ENCODE measurements at places on chromosomes 11 and 22. TPM values are rescaled to one million over a fixed set of nuclear protein-coding genes. Genes with fewer than 3 reads are reported as not detected.

Gene HEPN1
- not detected for total RNA-seq

DNA sequence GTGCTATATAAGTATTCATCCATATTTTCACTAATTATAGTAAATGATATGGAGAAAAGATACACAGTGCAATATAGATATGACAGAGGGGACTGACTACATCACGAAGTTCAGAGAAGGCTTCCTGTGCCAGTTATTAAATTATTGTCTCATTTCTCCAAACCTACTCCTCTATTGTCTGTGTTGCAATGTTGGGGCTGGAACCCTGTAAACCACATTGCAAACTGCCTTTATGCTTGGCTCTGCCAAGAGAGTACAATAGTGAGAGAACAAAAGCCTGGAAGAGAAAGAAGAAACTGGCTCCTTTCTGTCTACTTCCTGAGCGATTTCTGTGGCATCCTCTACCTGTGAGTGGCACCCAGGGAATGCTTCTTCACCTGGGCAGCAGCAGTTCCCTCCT, 46.4 kb downstream of the ME3 start:
- no peak overlapping the region for H3K4me3 ChIP-seq
- DNase-seq = no peak
- H3K36me3 ChIP-seq = no peaks in the 10 kb centered on the region
- no peak overlapping the region for H3K27ac ChIP-seq

DNA sequence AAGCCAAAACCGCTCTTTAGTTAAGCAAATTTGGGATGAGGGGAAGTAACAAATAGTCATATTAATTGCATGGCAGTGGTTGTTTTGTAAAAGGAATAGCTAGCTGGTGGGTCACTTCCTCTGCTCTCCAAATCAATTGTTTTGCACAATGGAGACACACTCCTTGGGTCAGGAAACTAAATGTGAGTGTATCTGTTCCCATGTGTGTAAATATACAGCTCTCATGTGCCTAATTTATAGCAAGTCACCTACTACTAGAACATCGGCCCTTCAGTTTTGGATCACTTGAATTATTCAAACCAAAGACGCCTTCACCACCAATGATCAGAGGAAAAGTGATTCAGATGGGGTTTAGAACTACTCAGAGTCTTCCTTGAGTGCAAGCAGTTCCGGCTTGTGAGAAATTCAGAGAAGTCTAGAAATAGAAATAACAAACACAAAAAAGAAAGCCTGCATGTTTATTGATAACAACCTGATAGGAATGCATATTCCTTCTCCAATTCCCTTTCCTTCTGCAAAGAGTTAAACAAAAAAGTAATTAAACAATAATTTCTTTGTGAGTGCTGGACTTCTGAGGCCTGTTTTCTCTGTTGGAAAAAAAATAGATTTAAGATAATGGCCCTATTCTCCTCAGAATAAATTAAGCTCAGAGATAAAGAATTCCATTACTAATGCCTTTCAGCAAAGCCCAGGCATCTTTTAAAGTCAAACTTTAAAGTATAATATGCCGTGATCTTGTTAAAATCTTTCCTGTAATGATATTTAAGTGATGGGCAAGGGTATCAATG, 100.4 kb downstream of the KIRREL3 start:
- H3K27me3 ChIP-seq = peaks cover 8% of the 10 kb centered on the region
- no peak overlapping the region for H3K27ac ChIP-seq
- no peak overlapping the region for H3K4me3 ChIP-seq

Gene CLDN25
- not detected for total RNA-seq

DNA sequence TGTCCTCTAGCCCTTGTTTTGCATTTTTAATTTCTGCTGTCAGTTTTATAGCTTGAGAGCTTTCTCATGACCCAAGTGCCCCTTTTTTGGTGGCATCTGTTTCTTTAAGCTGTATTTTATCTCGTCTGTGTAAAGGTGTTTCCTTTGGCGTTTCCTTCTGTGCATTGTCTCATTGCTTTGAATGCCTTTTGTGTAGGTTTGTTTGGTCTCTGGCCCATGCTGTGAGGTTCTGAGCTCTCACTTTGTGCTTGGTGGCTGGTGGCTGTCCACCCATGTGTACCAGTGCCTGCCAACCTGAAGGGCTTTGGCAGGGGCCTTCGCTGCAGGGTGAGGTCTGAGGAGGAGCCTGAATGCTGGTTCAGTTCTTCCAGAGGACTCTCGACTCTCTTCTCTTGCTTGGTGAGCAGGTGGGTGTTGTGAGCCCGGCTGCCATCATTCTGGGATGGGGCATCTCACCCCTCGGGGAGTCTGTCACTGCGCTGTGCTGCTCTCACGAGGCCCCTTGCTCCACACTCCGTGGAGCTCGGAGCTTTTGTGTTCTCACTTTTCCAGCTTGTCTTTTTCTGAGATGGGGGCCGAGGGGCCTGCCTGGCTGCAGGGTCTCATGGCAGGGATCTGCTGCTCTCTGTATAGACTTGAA, 14.9 kb downstream of the AP2A2 start:
- no peak for DNase-seq
- no peaks in the 10 kb centered on the region for H3K27me3 ChIP-seq
- H3K36me3 ChIP-seq = peaks cover 13% of the 10 kb centered on the region
- H3K27ac ChIP-seq = peak overlapping the region; percentile 64
- peak overlapping the region; percentile 1 for H3K4me3 ChIP-seq

DNA sequence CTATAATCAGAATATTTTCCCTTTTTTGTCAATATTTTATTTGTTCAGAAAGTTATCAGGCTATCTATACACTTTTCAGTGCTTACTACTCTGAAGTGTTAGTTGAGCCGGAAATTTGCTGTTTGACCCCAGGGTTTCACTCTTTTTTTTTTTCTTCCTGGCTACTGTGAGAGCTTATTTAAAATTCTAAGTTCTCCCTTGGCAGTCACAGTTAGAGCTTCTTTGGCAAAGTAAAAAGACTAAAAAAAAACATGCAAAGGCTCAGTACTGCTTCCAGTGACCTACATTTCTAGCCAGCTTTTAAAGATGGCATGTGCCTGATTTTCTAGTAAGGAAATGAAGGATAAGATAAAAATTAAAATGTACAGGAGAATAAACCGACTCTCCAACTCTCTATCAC, 48.4 kb downstream of the ELP4 start:
- no peak overlapping the region for H3K27ac ChIP-seq
- no peak overlapping the region for H3K4me3 ChIP-seq
- no peaks in the 10 kb centered on the region for H3K27me3 ChIP-seq
- DNase-seq = no peak

DNA sequence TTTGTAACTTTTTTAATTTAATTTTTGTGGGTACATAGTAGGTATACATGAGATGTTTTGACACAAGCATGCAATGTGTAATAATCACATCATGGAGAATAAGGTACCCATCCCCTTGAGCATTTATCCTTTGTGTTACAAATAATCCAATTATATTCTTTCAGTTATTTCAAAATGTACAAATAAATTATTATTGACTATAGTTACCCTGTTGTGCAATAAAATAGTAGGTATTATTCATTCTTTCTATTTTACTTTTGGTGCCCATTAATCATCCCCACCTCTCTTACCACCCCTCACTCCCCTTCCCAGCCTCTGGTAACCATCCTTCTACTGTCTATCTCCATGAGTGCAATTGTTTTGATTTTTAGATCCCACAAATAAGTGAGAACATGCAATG, 83.5 kb downstream of the GAB2 start:
- H3K27me3 ChIP-seq = no peaks in the 10 kb centered on the region
- H3K36me3 ChIP-seq = no peaks in the 10 kb centered on the region
- DNase-seq = no peak
